CD4-positive, alpha-beta T cell treated with Interleukin-17A for 1 hour (primary cell): ENCODE measurements at places on chromosomes 2 and 18.

GRCh38 chr2:100546469-100546868, 16.3 kb upstream of the PDCL3 start:
- DNase-seq = no peak

GRCh38 chr2:220270481-220271070, 643.1 kb downstream of the SLC4A3 start:
- DNase-seq = no peak

- DNase-seq = no peak
These were observed 12.1 kb downstream of the TGFA start for GRCh38 chr2:70541481-70542020.

DNA sequence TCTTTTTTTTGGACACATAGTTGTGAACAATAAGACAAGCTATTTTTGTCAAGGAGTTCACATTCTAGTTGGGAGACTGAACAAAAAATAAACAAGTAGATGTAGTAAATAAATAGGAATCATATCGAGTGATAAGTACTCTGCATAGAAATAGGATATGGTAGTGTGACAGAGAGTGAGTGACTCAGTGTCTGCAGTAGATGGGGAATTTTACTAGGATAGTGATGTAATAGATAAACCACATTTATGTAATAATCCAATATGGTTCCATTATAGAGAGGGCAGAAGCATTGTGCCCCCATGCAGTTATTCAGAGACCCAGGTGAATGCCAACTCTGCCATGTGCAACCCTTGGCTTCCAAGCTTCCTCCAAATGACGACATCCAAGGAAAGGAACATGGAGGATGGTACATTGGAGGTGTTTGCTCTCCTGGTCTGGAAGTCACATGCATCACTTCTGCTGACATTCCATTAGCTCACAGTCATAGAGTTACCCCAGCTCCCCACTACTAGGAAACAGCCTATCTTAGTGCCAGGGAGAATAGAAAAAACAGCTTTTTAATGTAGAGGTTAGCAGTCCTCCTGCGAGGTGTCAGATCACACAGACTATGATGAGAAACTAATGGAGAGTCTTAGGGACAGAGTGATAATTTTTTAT, 595.4 kb downstream of the NYAP2 start:
- no peak for DNase-seq

GRCh38 chr2:12737738-12738485, 21.2 kb downstream of the TRIB2 start:
- DNase-seq = no peak

DNA sequence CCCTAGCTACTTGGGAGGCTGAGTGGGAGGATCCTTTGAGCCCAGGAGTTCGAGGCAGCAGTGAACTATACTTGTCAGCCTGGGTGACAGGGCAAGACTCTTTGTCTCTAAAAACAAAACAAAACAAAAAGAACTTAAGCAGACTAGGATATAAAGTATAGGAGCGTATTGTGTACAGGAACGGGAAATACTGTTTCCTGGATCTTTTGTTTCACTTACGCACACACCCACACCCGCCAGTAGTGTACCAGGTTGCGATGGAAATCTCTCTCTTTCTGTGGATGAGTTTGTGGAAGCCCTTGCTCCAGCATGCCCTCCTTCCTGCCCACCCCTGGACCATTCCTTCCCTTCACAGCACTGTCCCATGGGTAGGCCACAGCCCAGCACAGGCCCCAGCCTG, 136.3 kb downstream of the RPIA start:
- no peak for DNase-seq

GRCh38 chr2:234211797-234212196, 161.3 kb downstream of the SPP2 start:
- no peak for DNase-seq

DNA sequence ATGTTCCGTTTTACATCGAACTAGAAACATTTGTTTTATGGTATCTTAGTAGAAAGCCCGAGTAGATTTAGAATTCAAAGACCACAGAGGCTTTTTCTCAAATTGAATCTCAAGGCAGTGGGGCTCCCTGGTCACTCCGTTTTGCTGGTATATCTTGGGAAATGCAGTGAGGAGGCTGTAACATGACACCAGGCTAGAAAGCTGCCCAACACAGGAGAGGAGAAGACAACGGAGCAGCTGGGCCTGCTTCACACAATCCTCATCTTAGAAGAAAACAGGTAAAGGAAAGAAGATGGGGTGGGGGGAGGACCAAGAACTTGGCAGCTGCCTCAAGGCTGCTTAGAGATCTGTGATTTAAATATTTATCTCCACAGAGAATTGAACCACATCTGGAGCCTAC, 38.3 kb upstream of the EPB41L3 start:
- no peak for DNase-seq

- DNase-seq = no peak
These were observed 40.0 kb upstream of the PUM2 start for GRCh38 chr2:20390524-20391123.

DNA sequence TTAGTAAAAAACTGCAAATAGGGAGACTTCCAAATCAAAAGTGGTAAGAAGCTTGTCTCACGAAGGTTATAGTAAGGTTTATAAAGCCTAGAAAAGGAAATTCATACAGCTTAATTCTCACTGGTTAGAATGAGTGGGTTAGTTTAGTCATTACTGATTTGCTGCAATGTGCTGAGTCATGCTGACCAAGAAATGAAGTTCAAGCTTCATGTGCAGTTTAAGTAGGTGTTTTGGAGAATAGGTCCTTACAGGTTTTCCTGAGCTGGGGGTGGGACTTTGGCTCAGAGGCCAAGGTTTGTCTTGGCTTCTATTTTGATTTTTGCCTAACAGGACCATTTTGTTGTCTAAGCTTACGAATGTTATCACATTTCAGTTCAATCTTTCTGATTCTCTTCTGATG, 15.1 kb downstream of the CLIP4 start:
- no peak for DNase-seq

GRCh38 chr2:30732376-30732775, 74.9 kb downstream of the CAPN13 start:
- DNase-seq = no peak

DNA sequence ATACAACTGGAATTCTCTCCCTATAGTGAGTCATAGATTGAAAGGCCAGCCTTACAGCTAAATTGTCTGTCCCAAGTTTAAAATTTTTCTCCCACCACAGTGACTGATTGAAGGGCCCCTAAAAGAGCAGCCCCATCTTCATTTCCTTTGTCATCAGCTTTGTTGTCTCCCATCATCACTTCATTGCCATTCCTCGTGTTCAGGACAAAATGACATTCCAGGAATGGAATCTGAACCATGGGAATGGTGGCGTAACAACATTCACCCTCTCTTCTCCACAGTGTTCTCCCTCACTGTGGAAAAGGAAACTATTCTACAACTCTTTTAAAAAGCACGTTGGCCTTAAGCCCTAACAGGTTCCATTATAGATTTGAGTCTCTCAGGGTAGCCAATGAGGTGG, 52.1 kb downstream of the PSTPIP2 start:
- DNase-seq = no peak

GRCh38 chr2:65885266-65885665, 452.9 kb upstream of the SPRED2 start:
- DNase-seq = no peak

DNA sequence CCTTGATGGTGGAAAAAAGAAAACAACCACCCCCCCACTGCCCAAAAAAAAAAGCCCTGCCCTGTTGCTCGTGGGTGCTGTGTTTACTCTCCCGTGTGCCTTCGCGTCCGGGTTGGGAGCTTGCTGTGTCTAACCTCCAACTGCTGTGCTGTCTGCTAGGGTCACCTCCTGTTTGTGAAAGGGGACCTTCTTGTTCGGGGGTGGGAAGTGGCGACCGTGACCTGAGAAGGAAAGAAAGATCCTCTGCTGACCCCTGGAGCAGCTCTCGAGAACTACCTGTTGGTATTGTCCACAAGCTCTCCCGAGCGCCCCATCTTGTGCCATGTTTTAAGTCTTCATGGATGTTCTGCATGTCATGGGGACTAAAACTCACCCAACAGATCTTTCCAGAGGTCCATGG, 28.0 kb downstream of the MAL start:
- no peak for DNase-seq

GRCh38 chr2:70089220-70089982, 2.1 kb downstream of the PCBP1 start:
- DNase-seq = peak; percentile 53

GRCh38 chr2:188610050-188610444, 318.4 kb downstream of the GULP1 start:
- no peak for DNase-seq
